ENCODE measurements at places on chromosomes 1 and 21. TPM values are rescaled to one million over a fixed set of nuclear protein-coding genes. Genes with fewer than 3 reads are reported as not detected.

The SIKE1 gene
- 35.4 TPM for total RNA-seq

The PLXNA2 gene
- 28.2 TPM for total RNA-seq

The PDPN gene
- 22.7 TPM for total RNA-seq

The PRRX1 gene
- total RNA-seq = 169 TPM

DNA sequence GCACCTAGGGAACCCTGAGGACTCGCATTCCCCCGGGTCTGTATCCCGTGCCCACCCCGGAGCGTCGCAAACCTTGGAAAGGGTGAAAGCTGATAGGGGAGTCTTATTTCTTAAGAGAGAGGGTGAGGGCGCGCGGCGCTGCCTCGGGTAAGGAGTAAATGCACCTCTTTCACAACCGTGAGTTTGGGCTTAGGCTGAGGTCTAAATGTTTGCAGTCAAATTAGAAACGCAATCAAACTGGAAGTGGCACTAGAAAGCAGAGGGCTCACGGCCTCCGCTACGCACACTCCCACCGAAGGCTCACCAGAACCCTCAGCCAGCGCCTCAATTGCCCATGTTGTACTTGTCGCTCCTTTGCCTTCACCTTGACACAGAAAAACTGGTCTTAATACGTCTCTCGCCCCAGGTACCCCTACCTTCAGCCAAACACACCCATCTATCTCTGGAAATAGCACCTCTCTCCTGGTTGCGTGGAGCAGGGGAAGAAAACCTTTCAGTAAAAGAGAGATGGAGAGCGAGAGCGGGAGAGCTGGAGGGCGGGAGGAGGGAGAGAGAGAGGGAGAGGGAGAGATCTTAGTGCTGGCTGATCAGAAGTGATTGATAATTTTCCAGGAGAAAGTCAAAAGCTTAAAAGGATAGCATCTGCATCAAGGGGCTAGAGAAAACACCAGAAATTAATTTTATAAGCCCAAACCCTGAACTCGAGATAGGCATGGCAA lies 1.7 kb upstream of the HLX start:
- DNase-seq = no peak

GRCh38 chr21:40850071-40850470 lies 3.1 kb upstream of the DSCAM start:
- DNase-seq = no peak

- peak; percentile 62 for DNase-seq
Observed at GRCh38 chr1:78408810-78409209, 82.0 kb upstream of the PTGFR start.

DNA sequence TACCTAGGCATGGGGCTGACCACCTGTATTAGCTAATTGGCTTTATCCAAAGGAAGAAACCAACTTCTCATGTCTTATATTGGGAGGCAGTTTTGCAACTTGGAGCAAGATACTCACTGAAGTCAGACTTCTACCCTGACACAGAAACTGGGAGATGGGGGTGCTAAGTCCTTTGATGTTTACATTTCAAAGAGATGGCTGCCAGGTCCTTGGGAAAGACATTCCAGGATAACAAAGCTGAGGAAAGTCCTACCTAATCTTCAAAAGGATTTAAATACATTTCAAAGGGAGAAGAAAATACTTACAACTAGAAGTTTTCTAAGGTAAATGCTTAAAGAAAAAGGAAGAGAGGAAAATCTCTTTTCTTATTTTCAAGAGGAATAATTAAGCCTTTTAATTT lies 62.1 kb downstream of the FH start:
- no peak for DNase-seq

Data from sciatic nerve (tissue), 2 donors.